ENCODE measurements at places on chromosomes 12 and 14.

DNA sequence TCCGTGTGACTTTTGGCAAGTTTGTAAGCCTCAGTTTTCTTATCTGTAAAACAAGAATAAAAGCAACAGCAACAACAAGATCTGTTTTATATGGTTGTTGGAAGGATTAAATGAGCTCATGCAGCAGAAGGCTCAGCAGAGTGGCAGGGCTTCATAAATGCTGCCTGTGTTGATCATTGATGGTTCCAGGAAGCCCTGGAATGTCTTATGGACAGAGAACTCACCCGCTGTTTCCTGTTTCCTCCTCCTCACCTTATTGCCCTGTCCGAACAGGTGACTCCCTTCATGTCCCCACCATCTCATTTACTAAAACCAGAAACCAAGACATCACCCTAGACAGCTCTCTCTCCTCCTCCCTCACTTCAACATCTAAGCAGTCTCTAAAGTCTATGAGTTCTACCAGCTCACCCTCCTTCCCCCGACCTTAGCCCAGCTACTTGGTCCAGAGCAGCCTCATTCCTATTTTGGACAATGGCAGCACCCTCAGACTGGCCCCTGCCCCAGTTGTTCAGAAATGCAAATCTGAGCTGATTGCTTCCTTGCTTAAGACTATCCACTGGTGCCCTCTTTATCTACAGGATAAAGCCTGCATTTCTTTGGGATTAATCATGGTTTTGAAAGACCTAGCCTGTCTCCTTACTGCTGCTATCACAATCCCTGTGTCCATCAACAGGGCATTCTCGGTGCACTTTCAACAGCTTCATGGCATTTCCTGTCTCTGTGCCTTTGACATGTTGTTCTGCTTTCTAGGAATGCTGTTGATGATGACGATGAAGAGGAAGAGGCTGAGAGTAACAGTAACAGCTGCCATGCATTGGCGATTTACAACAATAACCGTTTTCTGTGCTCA is 21.4 kb upstream of the GSG1 start:
- no peak for DNase-seq

- no peak for DNase-seq
These were observed 55.3 kb upstream of the STON2 start for GRCh38 chr14:81455390-81455789.

DNA sequence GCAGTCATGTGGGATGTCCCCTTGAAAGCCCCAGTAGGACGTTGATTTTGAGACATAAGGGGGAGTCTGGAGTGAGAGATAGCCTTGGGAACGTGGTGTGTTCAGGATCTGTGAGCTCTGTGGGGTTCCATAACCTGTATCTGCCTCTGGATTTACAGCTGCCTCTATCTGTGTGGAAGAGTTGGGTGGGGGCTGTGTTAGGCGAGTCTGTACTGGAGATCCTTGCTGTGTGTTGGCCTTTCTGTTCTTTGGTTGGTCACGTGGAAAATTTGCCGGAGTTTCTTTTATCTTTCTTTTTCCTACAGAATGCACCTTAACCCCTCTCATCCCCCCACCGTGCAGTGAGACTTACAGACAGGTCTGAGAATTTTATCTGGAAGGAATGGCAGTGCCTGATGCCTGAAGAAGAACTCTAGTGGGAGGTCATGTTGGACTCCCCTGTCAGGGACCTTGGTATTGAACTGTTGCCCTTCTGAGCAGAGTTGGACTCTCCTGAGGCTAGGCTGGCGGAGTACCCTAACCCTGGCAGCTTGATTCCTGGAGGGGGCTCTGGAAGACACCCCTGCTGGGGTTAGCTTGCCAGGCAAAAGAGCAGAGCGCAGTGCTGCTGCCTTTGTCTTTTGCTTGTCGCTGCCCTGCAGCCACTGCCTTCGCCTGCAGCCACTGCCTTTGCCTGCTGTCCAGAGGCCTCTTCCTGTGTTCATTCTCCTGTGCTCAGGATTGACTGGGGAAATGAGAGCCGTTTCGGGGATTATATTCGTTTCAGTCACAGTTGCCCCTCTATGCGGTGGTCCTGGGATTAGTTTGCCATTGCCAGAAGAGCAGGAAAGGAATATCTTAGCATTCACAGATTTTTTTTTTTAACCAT is 34.1 kb downstream of the ZNF664 start:
- no peak for DNase-seq

- no peak for DNase-seq
These were observed 7.9 kb downstream of the CCDC85C start for GRCh38 chr14:99596071-99596627.

- no peak for DNase-seq
These were observed 180.9 kb downstream of the CALM1 start for GRCh38 chr14:90577661-90578282.

DNA sequence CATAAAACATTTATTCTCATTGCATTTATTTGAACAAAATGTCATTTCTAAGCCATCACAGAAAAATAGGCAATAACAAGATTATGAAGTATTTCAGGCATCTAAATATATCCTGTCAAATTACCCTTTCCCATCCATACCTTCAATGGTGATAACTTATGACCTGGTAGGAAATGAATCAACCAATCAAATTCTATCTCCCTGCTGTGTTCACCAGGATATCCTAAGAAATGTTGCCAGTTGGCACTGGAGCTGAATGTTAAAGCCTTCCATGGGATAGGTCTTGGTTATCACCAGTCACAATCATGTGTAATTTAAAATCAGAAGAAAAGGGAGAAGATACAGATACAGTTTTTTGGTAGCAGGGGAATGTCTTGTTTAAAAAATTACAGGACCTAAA is 23.7 kb downstream of the BMP4 start:
- no peak for DNase-seq

GRCh38 chr12:91331371-91331770 is 148.8 kb upstream of the DCN start:
- no peak for DNase-seq

DNA sequence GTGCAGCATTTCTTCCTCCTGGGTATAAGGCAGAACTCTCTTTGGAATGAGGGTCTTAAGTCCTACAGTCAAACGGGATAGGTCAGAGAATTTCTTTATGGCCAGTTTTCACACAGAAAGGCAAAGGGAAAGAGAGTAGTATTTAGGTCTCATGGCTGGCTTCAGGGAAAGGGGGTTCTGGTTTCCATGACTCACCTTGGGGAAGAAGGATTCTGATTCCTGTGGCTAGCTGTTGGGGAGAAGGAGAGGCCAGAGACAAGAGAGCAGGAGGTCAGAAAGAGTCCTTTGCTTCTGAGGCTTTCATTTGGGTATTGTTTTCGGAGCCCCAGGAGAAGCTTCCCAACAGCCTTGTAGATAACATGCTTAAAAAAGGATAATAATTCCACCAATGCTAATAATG is 332.5 kb downstream of the NPAS3 start:
- DNase-seq: no peak

DNA sequence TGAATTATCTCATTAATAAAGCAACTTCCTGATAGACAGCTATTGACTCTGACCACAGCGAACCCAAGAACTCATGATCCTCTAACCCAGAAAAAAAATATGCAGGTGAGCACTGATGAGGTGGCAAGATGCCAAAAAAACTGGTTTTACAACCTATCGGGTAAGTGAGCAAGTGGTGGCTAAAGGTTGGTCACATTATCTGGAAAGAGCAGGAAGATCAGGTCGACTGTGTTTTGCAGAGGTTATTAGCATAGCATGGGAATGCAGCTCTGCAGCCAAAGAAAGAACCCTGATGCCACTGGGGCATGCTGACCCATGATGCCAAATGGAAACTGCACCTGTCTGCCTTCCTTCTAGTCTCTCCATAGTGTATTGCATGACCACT is 23.5 kb downstream of the BHLHE41 start:
- no peak for DNase-seq

- DNase-seq: no peak
These were observed 390.3 kb downstream of the DIO2 start for GRCh38 chr14:79820866-79821535.

DNA sequence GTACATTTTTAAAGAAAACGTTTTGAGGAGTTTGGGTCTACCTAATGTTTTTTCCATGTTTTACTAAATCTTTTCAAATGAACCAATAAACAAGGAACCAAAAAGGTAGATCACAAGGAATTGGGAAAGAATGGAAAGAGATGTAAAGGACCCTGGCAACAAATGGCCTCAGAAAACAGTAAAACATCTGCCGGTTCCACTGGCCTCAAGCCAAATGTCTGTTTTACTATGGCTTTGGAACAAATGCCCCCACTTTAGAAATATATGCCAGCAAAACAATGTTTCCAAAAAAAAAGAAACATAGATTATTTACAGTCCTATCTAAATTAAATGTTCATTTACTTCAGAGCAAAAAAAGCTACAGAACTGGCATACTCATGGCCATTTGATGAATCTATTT is 3.0 kb downstream of the TRMT5 start:
- DNase-seq: no peak

- DNase-seq: no peak
These were observed 155.1 kb upstream of the HMGA2 start for GRCh38 chr12:65668981-65669695.

GRCh38 chr12:24846689-24847088 is 102.2 kb downstream of the BCAT1 start:
- DNase-seq: no peak

DNA sequence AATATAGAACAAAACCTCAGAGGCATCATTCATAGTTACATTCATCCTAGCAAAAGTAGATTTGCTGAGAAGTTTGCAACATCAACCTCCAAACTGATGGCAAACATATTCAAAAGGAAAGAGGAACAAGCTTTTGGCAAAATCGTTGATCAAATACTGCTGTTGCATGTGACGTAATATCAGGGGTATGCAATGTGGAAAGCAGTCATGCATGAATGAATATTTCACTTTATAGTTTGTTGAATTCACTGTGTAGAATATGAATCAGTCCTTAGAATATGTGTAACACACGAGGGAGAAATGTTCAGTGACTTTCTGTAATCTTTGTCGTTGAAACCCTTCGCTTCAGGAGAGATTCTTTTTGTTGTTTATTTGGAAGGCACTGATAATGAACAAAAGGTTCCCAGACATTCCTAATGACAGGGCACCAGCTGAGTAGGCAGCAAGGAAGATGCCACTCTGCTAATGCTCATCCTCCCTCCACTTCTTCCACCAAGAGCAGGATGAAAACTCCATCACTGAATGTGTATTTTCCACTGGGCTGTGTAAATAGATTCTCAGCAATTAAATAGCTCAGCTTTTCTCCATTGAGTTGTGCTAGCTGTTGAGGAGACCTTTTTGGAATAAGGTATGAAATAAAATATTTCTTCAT is 126.1 kb downstream of the PELI2 start:
- DNase-seq: no peak

- DNase-seq: no peak
These were observed 4.0 kb upstream of the KRT73 start for GRCh38 chr12:52622349-52622748.

DNA sequence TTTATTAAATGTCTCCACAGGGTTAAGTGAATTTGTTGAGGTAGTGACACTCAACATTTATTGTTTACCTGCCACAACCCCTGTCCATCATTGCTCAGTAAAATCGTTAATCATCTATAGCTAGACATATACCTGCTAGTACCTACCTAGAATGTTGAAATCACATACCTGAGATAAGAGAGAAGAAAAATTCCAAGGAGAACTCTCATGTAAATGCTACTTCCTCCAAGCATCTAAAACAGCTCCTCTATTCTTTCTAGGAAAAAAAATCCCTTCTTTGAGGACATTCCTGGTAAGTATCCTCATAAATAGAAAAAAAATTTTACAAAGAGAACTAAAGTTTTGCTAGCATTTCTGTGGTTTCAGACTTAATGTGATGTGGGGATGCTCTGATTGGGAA is 325.1 kb downstream of the DAD1 start:
- DNase-seq: no peak

DNA sequence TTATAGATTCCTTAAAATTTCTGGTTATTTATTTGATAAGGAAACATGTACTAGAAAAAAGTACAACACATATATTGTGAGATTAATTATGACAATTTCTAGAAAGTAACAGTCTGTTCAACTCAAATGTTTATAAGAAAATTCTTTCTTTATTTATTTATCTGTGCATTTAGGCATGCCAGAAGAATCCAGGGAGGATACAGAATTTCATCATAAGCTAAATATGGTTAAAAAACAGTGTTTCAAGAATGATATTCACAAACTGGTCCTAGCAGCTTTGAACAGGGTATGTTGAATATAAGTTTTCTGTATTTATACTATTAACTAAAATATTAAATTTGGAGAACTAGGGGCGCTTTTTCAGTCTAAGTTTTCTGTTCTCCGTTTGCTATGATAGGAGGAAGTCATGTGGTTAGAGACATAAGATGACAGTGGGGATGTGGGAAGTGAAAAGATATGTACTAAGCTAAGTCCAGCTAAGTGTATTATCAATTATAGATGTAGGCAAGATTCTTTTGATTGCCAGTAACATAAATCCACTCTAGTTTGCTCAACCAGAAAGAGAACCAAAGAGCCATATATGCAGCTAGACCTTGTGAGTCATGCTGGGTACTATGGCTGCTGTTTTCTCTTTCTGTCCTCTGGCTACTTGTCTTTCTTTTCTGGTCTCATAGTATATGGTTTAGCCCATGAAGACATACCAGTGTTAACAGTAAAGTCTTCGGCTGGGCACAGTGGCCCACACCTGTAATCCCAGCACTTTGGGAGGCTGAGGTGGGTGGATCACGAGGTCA is 39.0 kb downstream of the LRRK2 start:
- no peak for DNase-seq

GRCh38 chr12:131643631-131644452 is 67.0 kb upstream of the SFSWAP start:
- DNase-seq: no peak

GRCh38 chr12:50086148-50086547 is 1.0 kb downstream of the SMARCD1 start:
- DNase-seq: no peak

- no peak for DNase-seq
These were observed 60.9 kb downstream of the MYF5 start for GRCh38 chr12:80777587-80777986.

DNA sequence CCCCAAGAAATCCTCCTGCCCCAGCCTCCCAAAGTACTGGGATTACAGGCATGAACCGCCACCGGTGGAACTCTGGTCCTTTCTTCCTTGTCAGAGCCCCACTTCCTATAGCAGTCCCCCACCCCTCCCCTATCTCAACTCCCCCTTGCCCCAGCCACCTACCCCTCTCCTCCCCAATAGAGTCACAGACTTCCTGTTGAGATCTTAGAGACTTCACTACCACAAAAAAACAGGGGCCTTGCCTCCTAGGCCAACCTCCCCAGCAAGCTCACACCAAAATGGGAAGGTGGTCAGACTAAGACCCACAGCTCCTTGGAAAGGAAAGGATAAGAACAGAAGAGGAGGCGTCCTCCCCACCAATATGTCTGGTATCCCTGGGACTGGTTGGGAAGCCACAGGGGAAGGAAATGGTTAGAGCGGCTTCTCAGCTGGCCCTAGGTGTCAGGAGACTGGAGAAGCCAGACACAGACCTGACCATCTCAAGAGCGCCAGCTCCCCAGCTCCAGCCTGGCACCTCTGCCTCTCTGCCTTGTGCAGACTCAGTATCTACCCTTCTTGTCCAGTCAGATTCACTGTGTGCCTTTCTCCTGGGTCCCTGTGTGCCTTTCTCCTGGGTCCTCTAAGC is 8.5 kb downstream of the ITGB7 start:
- DNase-seq: no peak

- no peak for DNase-seq
These were observed 858 bp upstream of the FRMD6 start for GRCh38 chr14:51650716-51651387.
